ENCODE measurements at places on chromosomes 7 and 10.

- peak; percentile 7 for DNase-seq
These were observed 11.1 kb upstream of the INA start for GRCh38 chr10:103265717-103266329.

DNA sequence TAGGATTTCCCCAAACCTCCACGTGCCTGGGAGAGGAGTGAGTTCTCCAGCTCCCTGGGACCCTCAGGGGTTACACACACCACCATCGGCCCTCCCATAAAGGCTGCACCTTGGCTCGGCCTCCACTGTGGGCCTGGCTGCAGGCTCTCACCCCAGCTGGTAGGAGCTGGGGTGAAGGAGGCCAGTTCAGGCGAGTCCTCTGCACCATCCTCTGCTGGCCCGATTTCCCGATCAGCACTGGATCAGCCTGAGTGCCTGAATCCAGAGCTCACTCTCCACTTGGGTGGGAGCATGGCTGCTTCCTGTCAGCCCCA lies 115.1 kb upstream of the RET start:
- no peak for DNase-seq

DNA sequence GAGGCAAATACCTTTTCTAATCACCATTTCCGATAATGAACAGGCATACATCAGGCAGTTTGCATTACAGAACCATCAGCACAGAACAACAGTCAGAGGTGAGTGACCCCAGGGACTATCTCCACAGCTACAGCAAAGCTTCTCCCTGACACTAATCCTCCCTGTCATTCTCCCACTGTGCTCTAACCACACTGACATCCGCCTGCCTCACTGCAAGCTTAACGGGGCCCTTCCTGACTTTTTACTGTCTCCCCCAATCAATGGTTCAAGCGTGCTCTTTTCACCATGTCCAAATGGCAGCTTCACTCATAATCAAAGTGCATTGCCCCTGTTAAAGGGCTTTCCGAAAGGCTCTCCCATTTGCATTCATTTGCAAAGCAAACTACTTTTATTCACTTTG lies 196.3 kb downstream of the DNAJC1 start:
- no peak for DNase-seq

DNA sequence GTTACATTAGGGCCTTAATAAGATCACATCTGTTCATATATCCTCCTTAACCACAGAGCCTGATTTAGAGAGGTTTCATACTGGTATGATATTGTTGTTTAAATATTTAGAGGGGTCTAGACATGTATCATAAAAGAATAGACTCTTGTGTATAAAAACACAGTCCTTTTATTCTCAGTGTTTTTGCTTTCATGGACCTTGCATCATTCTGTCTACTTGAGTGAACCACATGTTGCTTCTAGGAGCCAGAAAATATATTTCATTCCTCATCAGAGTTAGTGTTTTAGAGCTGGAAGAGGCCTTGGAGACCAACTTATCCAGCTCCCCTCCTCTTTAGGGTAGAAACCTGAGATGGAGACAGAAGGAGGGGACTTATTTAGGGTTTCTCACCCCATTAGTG lies 312.8 kb downstream of the LRMDA start:
- DNase-seq = no peak

DNA sequence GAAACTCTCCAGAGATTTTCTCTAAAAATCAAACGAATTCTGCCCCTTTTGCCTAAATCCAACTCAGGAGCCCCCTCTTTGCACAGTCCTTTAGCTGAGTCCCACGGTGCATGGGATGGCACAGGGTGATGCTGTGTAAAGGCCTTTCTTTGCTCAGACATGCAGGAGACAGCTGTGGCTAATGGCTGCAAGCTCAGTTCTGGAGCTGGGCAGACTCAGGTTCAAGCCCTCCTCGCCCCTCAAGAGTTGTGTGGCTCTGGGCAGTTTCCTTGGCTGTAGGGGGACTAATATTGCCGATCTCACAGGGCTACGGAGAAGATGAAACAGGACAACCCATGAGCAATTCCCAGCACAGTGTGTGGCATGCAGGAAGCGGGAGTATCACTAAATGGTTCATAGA lies 42.6 kb downstream of the CLEC2L start:
- no peak for DNase-seq

DNA sequence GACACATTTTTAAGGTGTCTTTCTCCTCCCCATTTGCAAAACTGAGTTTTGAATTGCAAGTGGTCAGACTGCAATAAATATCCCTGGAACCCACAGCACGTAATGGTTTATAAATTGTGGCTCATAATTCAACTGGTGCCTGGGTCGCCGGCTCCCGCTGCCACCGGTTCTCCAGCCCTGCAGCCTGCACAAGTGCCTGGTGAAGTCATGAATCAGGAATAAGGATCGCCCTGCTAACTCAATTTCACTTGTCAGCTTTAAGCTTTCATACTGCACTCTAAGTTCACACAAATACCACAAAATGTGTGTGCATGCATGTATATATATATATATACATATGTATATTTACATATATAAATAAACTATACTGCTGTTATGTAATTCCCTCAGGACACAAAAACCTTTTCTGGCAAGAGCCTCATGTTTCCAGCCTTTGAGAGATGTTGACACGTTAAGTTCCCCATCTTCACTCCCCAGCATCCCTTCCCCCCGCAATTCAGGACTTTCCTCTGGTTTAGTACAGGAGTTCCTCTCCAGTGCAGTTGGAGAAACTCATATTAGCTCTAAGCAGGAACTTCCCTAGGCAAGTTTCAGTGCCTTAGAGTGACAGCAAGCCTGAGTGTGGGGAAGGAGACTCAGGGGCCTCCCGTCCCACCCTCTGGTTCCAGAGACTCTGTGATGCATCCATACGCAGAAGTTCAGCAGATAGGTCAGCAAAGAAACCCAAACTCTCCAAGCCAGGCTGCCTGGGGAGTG lies 129.2 kb upstream of the UNC5B start:
- no peak for DNase-seq

- DNase-seq = no peak
These were observed 10.1 kb downstream of the PAPOLB start for GRCh38 chr7:4851459-4852422.

DNA sequence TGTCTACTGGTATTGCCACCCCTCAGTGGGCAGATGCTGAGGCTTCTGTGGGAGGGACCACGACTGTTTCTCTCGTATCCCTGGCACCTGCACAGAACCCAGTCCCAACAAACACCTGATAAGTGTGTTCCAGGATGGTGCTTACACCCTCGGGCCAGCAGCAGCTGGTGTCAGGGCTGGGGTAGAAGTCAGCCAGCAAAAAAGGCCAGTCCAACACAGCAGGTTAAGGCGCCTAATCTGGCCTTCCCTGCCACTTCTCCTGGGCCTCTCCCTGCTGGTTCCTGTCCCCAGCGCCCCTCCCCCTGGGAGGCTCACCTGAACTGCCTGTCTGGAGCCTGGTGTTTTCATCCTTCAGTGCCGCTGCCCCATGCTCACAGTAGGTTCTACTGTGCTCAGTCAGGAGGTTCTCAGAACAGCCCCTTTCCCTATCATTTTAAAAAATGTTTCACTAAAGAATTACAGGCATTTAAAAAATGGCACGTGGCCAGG lies 20.0 kb downstream of the PODXL start:
- DNase-seq = no peak

DNA sequence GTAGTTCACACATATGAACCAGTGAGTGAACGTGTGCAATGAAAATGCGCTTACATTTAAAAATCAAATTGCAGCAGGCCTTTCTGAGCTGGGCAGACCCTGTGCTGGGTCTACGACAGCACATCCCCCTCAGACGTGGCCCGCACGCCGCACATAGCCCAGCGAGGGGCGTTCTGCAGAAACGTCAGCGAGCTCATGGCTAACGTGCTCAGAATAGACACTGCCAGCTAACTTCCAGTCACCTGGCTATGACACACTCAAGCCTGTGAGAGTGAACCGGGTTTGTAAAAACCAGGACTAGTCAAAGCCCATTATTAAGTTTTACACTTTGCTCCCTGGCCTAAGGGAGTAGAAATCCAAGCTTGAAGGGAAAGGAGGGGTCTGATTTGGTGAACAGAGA lies 108.1 kb upstream of the INSIG1 start:
- DNase-seq = no peak

- DNase-seq = no peak
These were observed 489.4 kb downstream of the SEMA3D start for GRCh38 chr7:84697506-84697905.

DNA sequence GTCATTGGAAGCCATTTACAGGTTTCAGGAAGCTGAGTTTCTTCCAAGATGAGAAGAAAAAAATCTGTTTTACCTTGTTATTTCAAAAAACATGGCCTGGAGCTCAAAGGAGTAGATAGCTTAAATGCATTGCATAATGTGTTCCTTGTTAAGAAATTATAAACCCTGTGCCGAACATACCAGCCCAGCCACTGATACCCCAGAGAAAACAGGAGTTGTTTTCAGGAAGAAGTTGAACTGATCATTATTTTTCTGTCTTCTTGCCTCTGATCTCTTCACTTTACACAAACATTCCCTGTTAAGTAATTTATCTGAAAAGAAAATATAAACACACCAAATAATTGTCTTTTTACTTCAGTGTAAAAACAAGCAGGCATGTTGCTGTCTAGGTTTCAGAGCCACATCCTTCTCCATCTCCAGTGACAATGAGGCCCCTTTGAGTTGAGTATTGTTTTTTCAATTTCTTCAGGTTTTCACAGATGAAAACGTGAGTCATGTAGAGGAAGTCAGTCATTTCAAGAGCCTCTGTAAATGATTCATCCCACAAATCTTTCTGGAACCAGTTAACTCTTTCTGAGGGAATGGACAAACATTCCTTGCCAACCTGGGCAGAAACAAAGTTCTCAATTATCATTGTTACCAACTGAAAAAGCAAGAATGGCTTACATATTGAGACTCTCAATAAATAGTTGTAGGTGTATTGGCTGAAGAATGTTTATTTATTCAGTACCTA lies 244.2 kb downstream of the IPMK start:
- DNase-seq = no peak

- no peak for DNase-seq
These were observed 5.8 kb downstream of the TCF7L2 start for GRCh38 chr10:112955582-112956421.

- no peak for DNase-seq
These were observed 38.4 kb downstream of the ADRB1 start for GRCh38 chr10:114081911-114082583.

GRCh38 chr10:3110782-3111620 lies 43.7 kb downstream of the PFKP start:
- DNase-seq = no peak

DNA sequence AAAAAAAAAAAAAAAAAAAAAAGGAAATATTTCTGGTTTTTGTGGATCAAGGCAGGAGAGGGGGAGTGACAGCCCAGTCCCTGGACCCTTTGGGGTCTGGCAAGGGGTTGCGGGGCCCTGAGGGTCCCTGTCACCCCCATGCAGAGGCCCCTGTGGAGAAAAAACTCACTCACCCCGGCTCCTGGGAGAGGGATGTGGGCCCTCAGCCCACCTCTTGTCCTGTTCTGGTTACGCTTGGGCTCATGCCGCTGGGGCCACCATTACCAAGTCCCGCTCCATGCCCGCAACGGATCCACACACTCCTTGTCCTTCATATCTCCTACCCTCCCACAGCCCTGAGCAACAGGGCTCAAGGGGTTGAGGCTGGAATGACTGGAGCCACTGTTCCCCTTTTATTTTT lies 1.0 kb upstream of the TMEM184A start:
- DNase-seq = no peak

GRCh38 chr7:115216652-115217051 lies 294.8 kb downstream of the MDFIC start:
- no peak for DNase-seq

- no peak for DNase-seq
These were observed 138.8 kb downstream of the JCAD start for GRCh38 chr10:29920408-29921070.

DNA sequence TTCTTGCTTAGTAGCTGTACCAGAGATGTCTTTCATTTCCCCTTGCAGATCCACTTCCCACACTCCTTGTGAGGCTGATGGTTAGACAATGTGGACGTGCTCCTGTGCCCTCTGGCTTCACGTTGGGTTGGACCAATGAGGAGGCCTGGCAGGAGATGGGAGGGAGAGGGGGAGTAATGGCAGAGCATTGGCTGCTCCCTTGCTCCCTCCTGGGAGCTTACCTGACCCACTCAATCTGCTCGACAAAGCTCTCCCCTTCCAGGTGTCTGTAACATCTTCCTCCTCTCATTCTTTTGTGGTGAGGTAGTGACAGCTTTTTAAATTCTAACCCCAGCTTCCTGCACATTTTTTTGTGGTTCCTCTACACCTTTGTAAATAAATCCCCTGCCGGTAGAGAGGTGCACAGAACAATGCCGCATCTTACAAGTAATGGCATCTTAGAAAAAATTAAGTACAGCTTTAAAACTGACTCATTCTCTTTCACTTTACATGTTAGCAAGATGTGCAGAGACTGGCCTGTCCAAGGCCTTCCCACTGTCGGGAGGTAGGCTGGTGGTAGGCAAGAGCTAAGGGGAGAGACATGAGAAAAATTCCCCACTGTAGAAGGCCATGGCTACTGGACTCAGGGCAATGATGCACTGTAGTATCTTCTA lies 134.3 kb downstream of the HTR7 start:
- no peak for DNase-seq

- no peak for DNase-seq
These were observed 67.9 kb upstream of the HECW1 start for GRCh38 chr7:43044511-43044910.

GRCh38 chr7:129774359-129774758 lies 162.8 kb downstream of the NRF1 start:
- DNase-seq = no peak

All from activated T-cell treated with anti-CD3 and anti-CD28 coated beads for 4 hours (primary cell).